ENCODE measurements at places on chromosomes 7 and 10.

GRCh38 chr7:49848211-49848841 lies 74.9 kb downstream of the VWC2 start:
- DNase-seq = peak; percentile 20

- no peak for DNase-seq
Measured at GRCh38 chr10:108469940-108470339, 1305.4 kb upstream of the SORCS1 start.

GRCh38 chr10:79407811-79408795 lies 37.3 kb downstream of the ZCCHC24 start:
- DNase-seq = no peak

- no peak for DNase-seq
Measured at GRCh38 chr7:116100626-116101025, 70.1 kb upstream of the TFEC start.

- no peak for DNase-seq
Measured at GRCh38 chr7:39042670-39043069, 65.0 kb downstream of the POU6F2 start.

DNA sequence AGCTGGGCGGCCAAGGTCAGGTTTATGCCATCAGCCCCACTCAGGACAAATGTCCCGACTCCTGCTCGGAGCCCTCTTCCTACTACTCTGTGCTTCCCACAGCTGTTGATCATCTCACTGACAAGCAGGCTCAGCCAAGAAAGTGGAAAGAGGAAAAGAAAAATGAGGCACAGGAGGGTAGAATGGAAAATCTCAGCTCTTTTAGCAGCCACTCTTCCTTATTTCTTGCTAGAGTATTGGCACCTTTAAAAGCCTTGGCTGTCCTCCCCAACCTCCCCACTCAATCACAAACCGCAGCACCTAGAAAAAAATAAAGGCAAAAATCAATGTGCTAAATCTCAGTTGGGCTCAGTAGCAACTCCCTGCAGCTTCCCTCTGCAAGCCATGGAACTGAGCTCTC lies 35.3 kb upstream of the AGK start:
- DNase-seq = no peak

DNA sequence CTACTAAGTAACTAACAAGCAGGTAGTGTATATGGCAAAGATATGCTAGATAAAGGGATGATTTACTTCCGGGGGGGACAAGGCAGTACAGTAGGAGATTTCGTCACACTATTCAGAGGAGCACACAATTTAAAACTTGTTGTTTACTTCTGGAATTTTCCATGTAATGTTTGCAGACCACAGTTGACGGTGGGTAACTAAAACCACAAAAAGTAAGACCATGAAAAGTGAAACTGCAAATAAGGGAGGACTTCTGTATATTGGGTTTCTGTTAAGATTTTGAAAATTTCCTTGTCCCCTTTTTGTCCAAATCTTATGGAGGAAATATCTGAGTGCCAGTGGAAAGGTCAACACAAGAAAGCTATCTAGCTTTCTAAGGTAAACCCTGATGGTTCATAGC lies 170.0 kb downstream of the ELAPOR2 start:
- DNase-seq = no peak

DNA sequence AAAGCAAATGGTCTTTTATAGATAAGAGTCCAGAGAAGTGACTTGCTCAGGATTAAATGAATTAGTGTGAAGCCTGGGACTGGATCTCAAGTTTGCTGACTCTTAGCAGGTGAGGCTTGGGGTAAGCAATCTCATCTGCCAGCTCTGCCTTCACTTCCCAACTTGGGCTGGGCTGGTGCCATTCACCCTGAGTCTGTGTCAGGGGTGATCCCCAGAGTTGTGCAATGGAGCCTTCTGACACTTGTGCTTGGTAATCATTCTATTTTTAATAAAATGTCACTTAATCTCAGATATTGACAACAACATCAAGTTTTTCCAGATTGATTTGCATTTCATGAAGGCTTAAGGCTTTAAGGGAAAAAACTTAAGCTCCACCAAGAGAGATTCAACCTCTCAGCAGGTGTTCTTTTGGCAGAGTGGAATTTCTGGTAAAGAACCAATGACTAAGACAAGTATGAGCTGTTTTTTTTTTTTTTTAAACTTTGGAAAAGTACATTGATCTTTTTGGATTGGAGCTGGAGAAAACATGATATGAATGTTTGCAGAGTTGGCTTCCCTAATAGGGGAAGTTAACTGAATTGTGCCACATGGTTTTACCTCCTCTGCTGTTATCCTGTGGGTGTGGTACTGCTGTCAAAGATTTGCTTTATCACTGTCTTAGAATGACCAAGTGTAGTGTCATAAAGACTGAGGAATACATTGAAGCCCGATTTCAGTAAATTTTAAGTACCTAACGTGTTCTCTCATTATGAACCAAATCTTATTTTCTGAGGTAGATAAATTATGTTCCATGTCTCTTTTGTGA lies 48.6 kb upstream of the GPR37 start:
- DNase-seq = no peak

DNA sequence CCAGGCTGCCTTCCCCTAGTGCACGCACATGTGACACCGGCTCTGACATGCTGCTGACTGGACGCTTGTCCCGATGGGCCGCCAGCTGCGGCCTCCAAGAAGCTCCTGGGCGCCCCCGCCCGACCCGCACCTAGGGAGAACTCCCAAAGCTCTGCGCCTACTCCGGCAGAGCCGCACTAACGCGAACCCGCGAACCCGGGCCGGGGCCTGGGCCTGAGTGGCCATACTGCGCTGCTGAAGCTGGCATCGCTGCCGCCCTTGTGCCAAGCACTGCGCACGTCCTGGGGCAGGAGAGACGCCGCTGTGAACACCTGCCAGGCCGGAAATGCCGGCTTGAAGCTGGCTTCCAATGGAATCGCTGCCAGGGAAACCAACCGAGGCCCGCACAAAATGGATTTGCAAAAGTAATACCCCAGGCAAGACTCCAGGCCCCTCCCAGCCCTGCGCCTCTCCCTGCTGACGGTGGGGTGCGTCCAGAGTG lies 85.1 kb downstream of the WASHC2A start:
- DNase-seq = no peak

DNA sequence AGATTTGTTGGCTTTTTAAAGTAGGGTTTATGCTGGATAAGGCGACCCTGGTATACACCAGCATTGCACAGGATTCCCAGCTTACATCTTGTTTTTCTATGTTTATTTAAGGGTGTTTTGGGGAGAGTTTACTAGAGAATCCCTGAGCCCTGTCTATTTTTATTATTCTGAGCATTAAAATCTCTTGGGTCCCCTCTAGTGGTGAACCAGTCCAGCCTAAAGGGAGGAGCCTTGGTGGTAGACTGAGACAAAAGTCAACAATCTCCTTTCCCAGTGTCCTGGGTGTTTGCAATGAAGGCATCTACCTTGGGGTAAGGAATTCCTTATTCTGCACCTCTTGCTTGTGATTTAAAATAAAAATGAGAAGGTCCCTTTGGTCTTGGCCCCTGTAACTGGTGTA lies 38.2 kb downstream of the ANTXRL start:
- DNase-seq = no peak

- DNase-seq = no peak
Measured at GRCh38 chr7:26181474-26182227, 18.9 kb downstream of the HNRNPA2B1 start.

DNA sequence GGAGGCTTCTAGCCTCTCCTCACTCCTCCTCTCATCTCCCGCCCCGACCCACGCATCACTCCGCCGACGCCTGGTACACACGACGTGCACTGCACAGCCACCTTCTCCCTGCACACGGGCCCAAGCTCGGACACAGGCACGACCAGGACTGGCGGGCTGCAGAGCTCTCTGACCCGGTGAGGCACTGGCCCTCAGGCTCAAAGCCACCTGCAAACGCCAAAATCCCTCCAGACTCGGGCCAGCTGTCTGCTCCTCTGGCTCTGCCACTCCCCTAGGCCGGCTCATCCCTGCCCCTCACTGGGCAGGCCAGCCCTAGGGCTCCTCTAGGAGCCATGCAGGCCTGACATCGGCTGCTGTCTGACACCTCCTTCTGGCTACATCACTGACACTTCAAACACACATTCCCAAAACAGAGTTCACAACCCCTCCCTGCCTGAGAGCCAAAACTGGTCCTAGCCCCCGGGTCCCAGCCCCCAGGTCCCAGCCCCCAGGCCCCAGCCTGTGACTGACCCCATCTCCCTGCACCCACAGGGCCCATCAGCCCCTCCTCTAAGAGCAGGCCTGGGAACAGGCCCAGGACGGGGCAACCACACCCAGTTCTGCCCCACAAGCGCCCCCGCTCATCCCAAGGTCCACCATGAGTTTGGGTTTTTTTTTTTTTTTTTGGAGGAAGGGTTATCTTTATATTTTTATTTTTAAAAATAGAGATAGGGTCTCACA lies 35.1 kb downstream of the MAD1L1 start:
- DNase-seq = no peak

GRCh38 chr7:142646386-142647140 lies 102.7 kb upstream of the PRSS1 start:
- no peak for DNase-seq

DNA sequence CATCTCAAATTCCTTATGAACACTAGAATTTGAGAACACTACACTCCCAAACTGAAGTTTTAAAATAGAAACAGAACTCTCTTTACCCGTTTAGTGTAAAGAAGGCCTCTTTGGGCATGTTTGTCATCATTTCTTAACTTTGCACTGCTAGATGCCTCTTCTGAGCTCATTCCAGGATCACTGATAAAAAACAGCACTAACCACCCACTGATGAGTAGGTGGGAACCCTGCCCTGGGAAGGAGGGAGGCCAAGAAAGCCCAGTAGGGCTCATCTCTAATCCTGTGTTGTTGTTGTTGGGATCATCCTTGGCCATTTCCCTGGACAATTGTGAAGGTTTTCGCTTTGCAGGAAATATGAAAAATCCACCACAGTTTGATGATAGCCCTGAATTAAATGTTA lies 68.2 kb downstream of the CUBN start:
- no peak for DNase-seq

DNA sequence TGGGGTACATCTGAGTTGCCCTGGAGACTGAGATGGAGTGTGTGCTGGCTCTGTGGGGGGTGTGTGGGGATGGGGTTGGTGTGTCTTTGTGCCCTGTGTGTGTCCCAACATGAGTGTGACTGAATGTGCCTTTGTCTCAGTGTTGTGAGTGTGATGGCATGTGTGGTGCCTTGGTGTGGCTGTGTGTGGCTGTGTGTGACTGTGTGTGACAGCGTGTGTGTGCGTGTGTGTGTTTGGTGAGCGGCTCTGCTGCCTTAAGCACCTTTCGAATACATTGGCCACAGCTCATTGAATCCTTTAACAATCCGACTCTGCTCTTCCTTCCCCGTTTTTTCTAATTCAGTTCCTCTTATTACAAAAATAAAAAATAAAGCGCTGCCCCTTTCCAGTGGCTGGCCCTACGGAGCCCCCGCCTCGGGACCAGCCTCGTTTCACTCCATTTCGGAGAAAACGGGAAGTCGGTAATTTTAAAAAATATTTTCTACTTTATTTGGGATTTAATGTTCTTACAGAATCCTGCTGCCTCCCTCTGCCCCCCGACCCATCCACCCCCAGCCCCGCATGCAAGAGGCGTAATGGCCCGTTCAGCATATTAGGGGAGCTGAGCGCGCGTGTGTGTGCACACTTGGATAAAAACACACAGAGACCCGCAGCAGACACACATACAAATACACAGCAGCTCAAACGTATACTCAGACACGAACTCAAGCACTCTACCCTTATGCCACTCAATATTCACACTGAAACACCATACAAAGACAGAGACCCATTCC lies 35.5 kb downstream of the HIF1AN start:
- no peak for DNase-seq

DNA sequence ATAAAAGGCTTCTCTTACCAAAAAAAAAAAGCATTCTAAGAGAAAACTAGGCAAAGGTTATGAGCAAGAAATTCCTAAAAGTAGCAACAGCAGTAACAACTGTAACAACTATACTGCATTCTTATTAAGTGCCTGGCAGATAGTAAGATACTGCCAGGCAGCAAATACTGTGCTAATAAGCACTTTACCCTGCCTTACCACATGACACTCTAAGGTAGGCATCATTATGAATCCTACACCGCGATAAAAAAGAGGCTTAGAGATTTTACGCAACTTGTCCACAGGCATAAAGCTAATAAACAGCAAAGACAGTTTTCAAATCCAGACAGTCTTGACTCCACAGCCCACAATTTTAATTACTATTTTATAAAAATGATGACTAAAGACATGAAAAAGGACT lies 83.2 kb downstream of the USP6NL start:
- no peak for DNase-seq

GRCh38 chr7:138981332-138982203 lies at the start of gene KIAA1549:
KIAA1549 (minus strand) TSS chr7:138981389; CDS start chr7:138981269, 120 bp downstream.
- DNase-seq = peak; percentile 87

GRCh38 chr10:113663908-113664307 lies at the start of gene NRAP:
NRAP (minus strand) TSS chr10:113664041; CDS start chr10:113663882, 159 bp downstream.
- no peak for DNase-seq

DNA sequence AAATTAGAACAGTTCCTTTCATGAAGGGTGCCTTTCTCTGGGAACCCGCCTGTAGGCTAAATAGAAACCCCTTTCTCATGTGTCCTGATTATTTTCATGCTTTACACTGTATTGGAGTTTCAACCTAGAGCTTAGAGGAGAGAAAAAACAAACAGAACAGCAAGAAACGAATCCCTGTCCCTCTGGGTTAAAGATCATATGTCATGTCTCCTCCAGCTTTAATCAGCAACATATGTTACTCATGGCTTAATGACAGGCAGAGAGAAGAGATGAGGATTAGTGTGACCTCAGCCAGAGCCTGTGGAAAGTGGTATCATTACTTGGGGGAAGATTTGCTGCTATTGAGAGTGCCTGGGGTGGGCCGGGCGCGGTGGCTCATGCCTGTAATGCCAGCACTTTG lies 32.1 kb downstream of the CRCP start:
- DNase-seq = no peak

DNA sequence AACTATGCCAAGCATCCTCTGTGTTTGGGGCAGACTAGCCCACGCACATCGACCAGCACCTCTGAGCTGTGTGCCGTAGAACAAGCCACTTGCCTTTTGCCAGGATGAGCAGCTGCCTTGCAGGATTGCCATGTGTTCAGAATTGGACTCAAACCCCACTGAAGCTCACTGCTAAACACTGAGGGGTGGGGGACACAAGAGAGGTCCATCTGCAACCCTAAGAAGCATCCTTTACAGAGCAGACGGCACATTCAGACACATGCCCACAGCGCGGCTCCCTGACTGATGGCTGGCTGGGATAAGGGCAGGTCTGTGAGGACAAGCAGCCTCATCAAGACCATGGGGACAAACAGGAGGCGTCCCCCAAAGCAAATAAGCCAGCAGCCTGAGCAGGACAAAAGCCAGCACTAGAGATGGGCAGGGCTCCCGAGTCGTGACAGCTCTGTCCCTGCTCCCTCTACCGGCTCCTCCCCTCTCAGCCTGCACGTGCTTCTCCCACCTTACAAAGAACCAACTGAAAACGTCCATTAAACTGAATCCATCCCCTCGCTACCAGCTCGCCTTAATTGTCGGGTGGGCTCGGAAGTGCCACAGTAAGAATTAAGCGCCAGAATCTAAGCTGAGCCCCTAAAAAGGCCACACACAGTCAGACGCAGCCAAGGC lies 114.2 kb downstream of the PRKAG2 start:
- DNase-seq = no peak

All from urothelium cell line (cell line).